ENCODE measurements at places on chromosomes 5 and 9.

GRCh38 chr9:38211002-38211401 is 142.0 kb upstream of the SHB start:
- DNase-seq: no peak

DNA sequence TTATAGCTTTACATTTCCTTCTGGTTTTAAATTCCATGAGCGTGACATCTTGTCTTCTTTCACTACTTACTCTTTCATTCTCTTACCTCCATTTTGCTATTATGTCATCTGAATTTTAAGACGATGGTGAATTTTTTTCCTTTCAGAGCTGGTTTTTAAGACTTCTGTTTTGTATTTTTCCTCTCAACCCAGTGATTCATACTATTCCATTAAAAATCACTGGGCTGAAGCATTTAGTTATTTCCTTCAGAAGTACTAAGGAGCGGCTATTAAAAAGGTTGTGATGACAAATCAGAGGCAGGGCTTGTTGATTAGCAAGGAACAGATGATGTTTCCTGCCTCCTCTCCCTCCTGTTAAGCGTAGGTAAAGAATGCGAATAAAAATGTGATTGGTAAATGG is 16.5 kb downstream of the AGXT2 start:
- no peak for DNase-seq

- DNase-seq: no peak
Measured at GRCh38 chr5:14665101-14665822, 744 bp downstream of the OTULIN start.

GRCh38 chr9:99393993-99394392 is 171.9 kb downstream of the SEC61B start:
- DNase-seq: no peak

- no peak for DNase-seq
Measured at GRCh38 chr9:78073722-78074121, 42.1 kb upstream of the GNAQ start.

GRCh38 chr9:130010151-130010988 is 32.6 kb downstream of the FNBP1 start:
- no peak for DNase-seq

Data from left hindlimb (tissue), 1 donor.